ENCODE measurements at places on chromosomes 1 and 21. TPM values are rescaled to one million over a fixed set of nuclear protein-coding genes. Genes with fewer than 3 reads are reported as not detected.

The MMEL1 gene
- not detected for total RNA-seq

The JAK1 gene
- total RNA-seq = 84.7 TPM

The RC3H1 gene
- 11.9 TPM for total RNA-seq

The MAP1LC3C gene
- total RNA-seq = 0.70 TPM

The SPRR2F gene
- total RNA-seq = not detected

The DAP3 gene
- 39.9 TPM for total RNA-seq

The DISP3 gene
- total RNA-seq = under 0.01 TPM

The DLGAP3 gene
- total RNA-seq = 0.15 TPM

The MGST3 gene
- total RNA-seq = 157 TPM

The FCRL4 gene
- not detected for total RNA-seq

The ACTL8 gene
- 0.47 TPM for total RNA-seq

The ERI3 gene
- 56.3 TPM for total RNA-seq

The BRDT gene
- not detected for total RNA-seq

The CR1 gene
- total RNA-seq = not detected

The C1QB gene
- total RNA-seq = not detected

The LCE1E gene
- total RNA-seq = not detected

The C1orf185 gene
- total RNA-seq = not detected

The PLA2G2C gene
- not detected for total RNA-seq

The PLEKHN1 gene
- total RNA-seq = under 0.01 TPM

The CRP gene
- total RNA-seq = not detected

The TTLL7 gene
- total RNA-seq = 3.2 TPM

The SLC19A1 gene
- 4.1 TPM for total RNA-seq

The CRYBG2 gene
- not detected for total RNA-seq

The C1QTNF12 gene
- total RNA-seq = 0.35 TPM

The ORC1 gene
- 1.9 TPM for total RNA-seq

The CHRNB2 gene
- 0.23 TPM for total RNA-seq

The CCSAP gene
- 5.4 TPM for total RNA-seq

The VANGL2 gene
- total RNA-seq = 1.7 TPM

The RXRG gene
- not detected for total RNA-seq

The KLHDC8A gene
- total RNA-seq = 0.08 TPM

The THEMIS2 gene
- total RNA-seq = 1.2 TPM

The KDF1 gene
- not detected for total RNA-seq

The RAB3B gene
- 3.7 TPM for total RNA-seq

The DIPK1A gene
- 5.0 TPM for total RNA-seq

The FYB2 gene
- total RNA-seq = not detected

The IL24 gene
- not detected for total RNA-seq

The HSPB7 gene
- 2.5 TPM for total RNA-seq

The CYP4X1 gene
- total RNA-seq = 0.12 TPM

The LCE6A gene
- total RNA-seq = not detected

The ZDHHC18 gene
- total RNA-seq = 4.1 TPM

The INSRR gene
- total RNA-seq = under 0.01 TPM

The C8A gene
- total RNA-seq = not detected

The GNL2 gene
- total RNA-seq = 97.3 TPM

The HIPK1 gene
- total RNA-seq = 17.7 TPM
